Fibroblast of skin of back (primary cell): ENCODE measurements at places on chromosomes 1 and 21.

DNA sequence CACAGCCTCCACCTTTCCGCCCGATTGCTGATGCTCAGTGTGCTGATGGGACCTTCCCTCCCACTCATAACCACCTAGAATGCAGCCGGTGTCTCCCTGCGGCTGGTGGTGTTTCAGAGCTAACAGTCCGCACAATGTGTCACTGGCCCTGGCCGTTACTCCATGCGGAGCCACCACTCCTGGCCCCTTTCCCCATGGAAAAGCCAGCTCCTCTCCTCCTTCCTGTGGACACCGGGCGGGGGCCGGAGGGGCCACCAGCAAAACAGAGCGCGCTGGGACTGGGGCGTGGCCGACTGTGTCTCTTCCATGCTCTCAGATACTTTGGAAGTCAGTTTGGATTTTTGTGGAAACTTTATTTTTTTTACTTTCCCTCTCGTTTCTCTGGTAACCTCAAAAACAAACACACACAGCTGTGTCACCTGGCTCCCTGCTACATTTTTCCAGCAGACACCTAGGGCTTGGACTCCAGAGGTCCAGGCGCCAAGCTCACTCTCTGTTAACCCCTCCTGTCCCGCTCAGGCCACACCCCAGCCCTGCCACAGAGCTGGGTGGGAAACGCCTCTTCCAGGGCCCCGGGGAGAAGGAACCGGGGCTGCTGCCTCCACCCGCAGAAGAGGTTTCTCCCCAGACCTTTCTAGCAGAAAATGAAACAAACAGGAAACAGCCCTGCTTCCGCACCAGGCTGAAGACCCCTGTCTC lies 32.5 kb upstream of the COL6A2 start:
- peak; percentile 84 for DNase-seq

DNA sequence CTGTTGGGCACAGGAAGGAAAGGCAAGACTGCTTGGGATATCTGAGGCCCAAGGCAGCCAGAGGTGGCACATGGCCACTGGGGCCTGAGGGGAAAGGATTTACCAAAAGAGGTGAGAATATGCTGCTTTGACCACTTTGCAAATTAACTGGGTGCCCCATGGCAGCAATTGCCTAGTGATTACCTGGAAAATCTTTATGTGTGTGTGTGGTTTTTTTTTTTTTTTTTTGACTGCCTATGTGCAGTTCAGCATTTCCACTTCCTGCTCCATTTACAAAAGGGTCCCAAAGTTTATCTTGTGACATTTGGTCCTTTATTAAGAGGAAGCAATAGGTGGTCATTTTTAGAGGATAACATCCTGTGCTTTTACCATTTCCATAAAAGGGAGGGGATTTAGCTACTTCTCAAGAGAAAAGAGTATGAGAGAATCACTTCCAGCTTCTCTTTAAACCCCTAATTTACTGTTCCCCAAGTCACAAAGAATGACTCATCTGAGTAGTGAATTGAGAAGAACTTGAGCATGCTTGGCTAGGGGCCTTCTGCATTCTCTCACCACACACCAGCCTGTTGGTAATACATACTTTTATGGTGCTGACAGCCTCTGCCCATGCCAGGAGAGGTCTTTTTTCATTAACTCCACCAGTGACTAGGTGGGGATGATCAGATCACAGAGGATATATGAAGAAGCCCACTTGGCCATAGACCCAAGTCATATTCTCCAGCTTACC lies 52.1 kb downstream of the SYDE2 start:
- peak; percentile 66 for DNase-seq

DNA sequence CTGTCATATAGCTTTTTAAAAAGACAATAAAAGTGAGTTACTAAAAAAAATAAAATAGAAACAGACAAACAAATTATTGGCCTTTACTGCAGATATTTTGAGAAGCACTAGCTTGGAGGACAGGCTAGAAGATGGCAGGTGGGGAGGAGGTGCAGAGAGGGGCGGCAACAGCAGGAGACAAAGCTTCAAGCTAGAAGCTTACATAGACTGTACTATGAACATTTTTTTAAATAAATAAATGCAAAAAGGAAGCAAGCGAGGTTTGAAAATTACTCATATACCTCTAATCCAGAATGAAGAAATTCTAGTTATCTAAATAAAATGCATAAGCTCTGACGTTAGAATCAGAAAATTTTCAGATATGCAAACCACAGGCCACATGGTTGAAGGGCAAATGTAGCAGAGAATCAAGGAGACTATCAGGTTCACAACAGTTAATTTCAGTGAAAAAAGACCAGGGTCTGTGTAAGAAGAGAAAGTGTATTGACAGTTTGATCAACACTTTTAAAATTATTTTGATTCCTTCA lies 54.9 kb downstream of the NRIP1 start:
- peak; percentile 89 for DNase-seq

- DNase-seq: peak; percentile 51
Measured at GRCh38 chr1:59699227-59699847, 115.4 kb upstream of the HOOK1 start.
